Uterus (tissue), 4 donors: ENCODE measurements at places on chromosomes 4 and X.

DNA sequence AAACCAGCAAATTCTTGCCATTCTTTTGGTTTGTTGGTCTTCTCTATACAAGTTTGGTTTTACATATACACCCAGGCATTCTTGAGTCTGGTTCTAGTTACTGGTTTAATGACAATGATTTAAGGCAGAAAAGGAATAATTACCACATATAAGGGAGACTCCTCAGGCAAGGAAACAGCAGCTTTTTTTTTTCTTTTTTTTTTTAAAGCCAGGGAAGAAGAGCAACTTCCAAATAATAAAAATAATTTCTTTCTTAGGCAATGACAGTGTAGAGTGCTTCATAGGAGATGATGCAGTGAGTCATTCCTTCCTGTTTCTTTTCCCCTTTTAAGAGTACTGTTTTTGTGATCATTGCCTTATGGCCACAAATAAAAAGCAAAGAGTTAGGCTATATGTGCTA, 289.7 kb downstream of the DKK2 start:
- no peaks in the 10 kb centered on the region for H3K27me3 ChIP-seq
- H3K4me1 ChIP-seq, result no peaks in the 10 kb centered on the region
- H3K27ac ChIP-seq, result no peak overlapping the region
- no peak overlapping the region for H3K4me3 ChIP-seq

GRCh38 chr4:177770776-177771175, 328.5 kb upstream of the AGA start:
- no peaks in the 10 kb centered on the region for H3K4me1 ChIP-seq
- H3K36me3 ChIP-seq, result no peaks in the 10 kb centered on the region
- H3K27me3 ChIP-seq, result no peaks in the 10 kb centered on the region
- H3K4me3 ChIP-seq, result no peak overlapping the region
- no peak overlapping the region for H3K27ac ChIP-seq

GRCh38 chr4:105755375-105755774, 46.8 kb downstream of the GSTCD start:
- no peaks in the 10 kb centered on the region for H3K36me3 ChIP-seq
- H3K4me3 ChIP-seq, result no peak overlapping the region
- DNase-seq, result no peak
- no peaks in the 10 kb centered on the region for H3K27me3 ChIP-seq
- no peak overlapping the region for H3K27ac ChIP-seq
- H3K4me1 ChIP-seq, result no peaks in the 10 kb centered on the region

DNA sequence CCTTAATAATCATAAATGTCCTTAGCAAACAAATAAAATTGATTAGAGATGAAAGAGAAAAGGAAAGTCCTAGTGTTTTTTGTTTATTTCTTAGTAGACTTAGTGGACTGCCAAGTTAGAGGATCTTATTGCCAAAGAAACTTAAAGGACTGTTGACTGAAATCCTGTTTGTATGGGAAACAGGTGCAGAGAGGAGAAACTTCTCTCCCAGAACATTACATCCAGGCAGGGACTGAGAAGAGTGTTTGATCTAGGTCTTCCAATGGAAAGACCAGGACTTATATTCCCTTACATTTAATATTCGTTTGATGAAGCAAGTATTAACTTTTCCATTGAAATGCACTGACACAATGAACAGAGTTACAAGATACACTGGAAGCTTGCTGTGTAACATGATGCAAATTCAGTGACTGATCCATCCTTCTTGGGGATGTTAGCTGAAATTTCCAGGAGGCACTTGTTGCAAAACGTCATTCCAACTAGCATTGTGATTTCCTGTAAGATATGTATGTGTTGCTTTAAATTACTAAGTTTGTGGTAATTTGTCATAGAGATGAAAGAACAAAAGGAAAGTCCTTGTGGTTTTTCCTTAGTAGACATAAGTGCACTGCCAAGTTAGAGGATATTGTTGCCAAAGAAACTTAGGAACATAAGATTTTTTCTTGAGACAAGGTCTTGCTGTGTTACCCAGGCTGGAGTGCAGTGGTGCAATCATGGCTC, 505.6 kb downstream of the STIM2 start:
- H3K4me3 ChIP-seq, result no peak overlapping the region
- no peak for DNase-seq
- no peaks in the 10 kb centered on the region for H3K27me3 ChIP-seq
- H3K36me3 ChIP-seq, result no peaks in the 10 kb centered on the region

- H3K36me3 ChIP-seq, result no peaks in the 10 kb centered on the region
- DNase-seq, result no peak
- no peaks in the 10 kb centered on the region for H3K27me3 ChIP-seq
- H3K27ac ChIP-seq, result no peak overlapping the region
Observed at GRCh38 chr4:95181243-95181995, 367.4 kb downstream of the UNC5C start.

DNA sequence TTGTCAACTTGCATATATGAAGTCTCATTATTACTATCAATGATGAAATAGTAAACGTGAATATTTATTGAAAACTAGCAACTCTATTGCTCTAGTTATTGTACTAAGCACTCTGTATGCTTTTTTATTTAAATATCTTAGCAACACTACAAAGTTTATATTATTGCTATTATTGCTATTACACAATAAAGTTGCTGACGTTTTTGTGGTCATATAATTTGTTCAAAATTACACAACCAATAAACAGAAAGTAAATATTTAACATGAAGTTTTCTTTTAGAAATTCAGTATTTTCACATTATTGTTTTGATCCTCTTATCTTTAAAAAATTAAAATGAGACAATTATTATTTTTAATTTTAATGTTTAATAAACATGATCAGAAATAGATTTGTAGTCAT, 1521.1 kb upstream of the PCDH7 start:
- no peaks in the 10 kb centered on the region for H3K27me3 ChIP-seq
- no peak overlapping the region for H3K4me3 ChIP-seq
- no peak for DNase-seq
- H3K27ac ChIP-seq, result no peak overlapping the region
- no peaks in the 10 kb centered on the region for H3K36me3 ChIP-seq

DNA sequence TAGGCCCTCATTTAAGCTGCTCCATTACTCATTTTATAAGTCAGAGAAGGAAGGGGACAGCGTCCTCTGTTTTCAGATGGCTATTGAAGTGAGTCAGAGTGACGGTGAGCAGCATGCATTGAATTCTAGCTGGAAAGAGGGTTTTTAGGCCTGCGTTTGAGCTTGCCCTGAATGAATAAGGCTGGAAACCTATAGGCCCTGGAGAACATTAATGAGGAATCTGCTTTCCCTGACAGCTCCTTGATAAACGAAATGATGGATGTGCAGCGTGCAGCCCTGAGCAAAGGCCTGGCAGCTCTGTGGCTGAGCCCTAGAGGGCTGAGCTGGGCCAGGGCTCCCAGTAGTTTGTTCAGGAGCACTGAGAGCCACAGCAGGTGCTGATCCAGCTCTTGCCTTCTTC, 33.4 kb downstream of the TBL1X start:
- H3K4me1 ChIP-seq, result no peaks in the 10 kb centered on the region
- DNase-seq, result no peak
- H3K36me3 ChIP-seq, result no peaks in the 10 kb centered on the region
- H3K27me3 ChIP-seq, result no peaks in the 10 kb centered on the region
- no peak overlapping the region for H3K27ac ChIP-seq
- no peak overlapping the region for H3K4me3 ChIP-seq

DNA sequence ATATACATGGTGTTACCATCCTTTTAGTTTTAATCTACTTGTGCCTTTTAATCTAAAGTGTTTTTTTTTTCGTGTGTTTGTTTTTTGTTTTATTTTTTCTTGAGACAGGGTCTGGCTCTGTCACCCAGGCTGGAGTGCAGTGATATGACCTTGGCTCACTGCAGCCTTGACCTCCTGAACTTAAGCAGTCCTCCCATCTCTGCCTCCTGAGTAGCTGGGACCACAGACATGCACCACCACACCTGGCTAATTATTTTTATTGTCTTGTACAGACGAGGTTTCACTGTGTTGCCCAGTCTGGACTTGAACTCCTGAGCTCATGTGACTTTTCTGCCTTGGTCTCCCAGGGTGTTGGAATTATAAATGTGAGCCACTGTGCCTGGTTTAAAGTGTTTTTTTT, 33.1 kb downstream of the BMP2K start:
- H3K27me3 ChIP-seq, result no peaks in the 10 kb centered on the region
- H3K4me1 ChIP-seq, result no peaks in the 10 kb centered on the region
- H3K36me3 ChIP-seq, result no peaks in the 10 kb centered on the region
- no peak overlapping the region for H3K4me3 ChIP-seq
- H3K27ac ChIP-seq, result no peak overlapping the region

- no peak overlapping the region for H3K4me3 ChIP-seq
- no peak for DNase-seq
- peaks cover 3% of the 10 kb centered on the region for H3K4me1 ChIP-seq
Observed at GRCh38 chrX:132388371-132388770, 100.5 kb downstream of the MBNL3 start.

DNA sequence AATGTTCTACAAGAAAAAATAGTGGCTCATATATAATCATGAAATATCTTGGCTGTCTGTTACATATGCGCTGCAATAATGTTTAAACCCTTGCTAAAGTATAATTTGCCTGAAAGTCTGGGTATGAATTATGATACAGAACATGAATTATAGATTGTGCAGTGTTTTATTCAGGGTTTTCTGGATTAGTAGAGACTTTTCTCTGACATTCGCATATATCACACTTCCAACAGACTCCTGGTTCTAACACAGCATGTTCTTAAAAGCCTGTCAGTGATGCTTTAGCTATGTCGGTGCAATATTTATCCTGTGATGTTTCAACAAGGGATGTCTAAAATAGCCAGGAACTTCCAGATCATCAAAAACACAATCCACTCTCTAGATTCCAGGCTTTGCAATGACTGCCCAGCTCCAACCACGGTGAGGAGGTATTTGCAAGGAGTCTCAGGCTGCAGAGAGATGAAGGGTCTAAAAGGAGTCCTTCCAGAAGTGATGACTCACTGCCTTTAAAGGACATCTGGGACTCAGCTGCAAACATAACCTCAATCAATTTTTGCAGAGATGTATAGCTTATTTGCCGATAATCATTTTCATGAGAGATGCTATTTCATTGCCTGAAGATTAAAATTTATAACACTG, 69.4 kb downstream of the RWDD4 start:
- H3K27ac ChIP-seq, result no peak overlapping the region
- no peaks in the 10 kb centered on the region for H3K27me3 ChIP-seq
- no peaks in the 10 kb centered on the region for H3K4me1 ChIP-seq
- H3K4me3 ChIP-seq, result no peak overlapping the region

DNA sequence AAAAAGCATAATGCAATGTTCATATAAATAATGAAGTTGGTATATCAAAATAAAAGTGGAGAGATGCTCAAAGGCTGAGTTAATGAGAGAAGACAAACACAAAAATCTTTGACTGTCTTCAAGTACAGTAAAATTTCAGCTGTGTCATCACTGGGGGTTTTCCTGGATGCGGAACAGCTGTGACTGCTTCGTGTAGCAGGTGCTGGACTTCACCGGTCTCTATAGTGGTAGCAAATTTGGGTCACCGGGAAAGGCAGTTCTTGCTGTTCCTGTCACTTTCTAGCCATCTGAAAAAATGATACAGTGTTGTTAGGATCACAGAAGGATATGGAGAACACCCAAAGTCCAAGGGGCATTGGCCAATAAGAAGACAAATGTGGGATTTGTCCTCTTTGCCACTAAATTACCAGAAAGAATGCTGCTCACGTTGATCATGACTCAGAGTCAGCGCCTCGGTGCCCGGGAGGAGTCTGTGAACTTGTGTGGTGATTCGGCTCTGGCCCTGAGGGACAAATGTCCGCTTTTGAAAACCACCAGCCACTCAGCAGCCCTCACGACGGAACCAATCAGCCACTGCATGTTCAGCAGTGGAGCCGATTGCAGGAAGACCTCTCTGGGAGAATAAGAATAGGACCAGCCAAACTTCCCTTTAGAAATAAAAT, 230.1 kb upstream of the FAT1 start:
- no peak overlapping the region for H3K4me3 ChIP-seq
- no peak overlapping the region for H3K27ac ChIP-seq
- H3K4me1 ChIP-seq, result no peaks in the 10 kb centered on the region
